ENCODE measurements at places on chromosomes 1 and 21.

DNA sequence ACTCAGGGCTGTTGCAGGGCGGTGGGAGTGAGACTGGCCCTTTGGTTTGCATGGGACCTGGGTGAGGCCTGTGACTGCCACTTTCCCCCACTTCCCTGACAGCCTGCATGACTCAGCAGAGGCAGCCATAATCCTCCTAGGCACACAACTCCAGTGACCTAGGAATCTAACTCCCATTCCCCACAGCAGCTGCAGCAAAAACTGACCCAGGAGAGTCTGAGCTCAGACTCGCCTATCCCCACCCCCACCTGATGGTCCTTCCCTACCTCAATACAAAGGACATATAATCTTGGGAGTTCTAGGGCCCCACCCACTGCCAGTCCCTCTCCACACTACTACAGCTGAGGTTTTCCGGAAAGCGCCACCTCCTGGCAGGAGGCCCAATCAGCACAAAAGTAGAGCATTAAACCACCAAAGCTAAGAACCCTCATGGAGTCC lies 26.7 kb downstream of the NDC1 start:
- DNase-seq = no peak

- DNase-seq = no peak
Measured at GRCh38 chr1:93448983-93449804, 1.3 kb downstream of the FNBP1L start.

- DNase-seq = no peak
Measured at GRCh38 chr1:191350938-191351337, 807.3 kb upstream of the RGS18 start.

- DNase-seq = no peak
Measured at GRCh38 chr21:17416139-17416538, 96.7 kb upstream of the CXADR start.

DNA sequence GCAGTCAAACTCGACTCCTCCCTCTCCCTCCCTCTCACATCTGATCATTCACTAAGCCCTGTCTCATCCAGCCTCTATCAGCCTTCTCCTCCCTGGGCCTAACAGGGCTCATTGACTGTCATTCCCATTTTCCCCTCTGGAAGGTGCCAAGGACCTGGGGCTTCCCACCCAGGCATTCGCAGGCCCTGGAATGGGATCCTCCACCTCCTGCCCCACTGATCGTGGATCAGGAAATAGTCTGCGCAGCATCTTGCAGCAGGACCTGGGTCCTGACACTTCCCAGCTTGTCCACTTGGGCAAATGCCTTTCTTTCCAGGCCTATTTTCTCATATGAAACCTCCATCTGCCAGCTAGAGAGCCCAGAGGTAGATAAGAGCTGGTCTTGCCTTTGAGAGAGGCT lies 71.2 kb upstream of the ZC3H12A start:
- DNase-seq = no peak

DNA sequence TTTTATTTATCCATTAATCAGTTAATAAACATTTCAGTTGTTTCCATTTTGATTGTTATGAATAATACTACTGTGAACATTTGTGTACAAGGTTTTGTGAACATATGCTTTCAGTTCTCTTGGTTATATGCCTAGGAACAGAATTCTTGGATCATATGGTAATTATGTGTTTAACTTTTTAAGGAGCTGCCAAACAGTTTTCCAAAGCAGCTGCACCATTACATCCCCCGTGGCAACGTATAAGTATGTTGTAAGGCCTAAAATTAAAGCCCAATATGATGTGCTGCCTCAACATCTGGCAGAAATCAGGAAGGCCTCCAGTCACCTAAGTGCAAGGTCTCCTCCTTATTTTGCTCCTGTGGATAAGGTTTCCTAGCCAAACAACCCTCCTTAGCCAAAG lies 235.6 kb upstream of the CACYBP start:
- no peak for DNase-seq

- DNase-seq = no peak
Measured at GRCh38 chr1:245337829-245338484, 183.2 kb downstream of the KIF26B start.

DNA sequence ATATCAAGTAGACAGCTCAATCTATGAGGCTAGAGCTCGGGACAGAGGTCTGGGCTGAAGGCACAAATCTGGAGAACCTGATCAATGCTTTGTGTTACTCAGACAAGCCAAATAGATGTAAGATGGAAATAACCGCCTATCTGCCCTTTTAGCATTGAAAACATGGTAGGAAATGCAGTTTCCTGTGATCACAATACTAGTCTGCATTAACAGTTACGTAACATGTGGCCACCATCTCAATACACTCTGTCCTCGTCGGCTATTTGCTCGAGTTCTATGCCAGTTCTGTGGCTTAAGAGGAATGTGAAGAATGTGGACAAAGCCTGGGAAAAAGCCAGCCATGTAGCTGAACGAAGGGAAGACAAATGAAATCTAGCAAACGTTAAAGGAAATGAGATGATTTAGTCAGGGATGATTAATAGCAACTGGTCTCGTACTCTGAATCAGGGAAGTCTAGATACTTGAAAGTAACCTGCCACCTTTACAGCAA lies 73.3 kb downstream of the HSF2BP start:
- DNase-seq = no peak

GRCh38 chr1:220924331-220924970 lies 45.2 kb downstream of the HLX start:
- no peak for DNase-seq

DNA sequence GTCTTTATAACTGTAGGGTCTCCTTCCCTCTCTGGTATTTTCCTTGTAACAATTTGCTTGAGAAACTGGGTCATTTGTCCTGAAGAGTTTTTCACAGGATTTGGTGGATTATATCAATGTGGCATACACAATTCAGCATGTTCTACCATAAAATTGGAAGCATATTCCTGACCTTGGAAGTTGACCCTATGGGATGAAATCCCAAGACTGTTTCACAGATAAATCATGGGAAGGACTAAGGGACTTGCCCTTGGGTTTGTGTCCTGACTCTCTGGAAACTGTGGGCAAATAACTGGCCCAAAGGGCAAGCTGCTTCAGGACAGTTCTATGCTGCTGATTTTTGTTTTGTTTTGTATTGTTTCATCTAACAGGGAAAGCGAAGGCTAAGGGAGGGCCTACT lies 255.6 kb downstream of the TM2D1 start:
- DNase-seq = no peak

DNA sequence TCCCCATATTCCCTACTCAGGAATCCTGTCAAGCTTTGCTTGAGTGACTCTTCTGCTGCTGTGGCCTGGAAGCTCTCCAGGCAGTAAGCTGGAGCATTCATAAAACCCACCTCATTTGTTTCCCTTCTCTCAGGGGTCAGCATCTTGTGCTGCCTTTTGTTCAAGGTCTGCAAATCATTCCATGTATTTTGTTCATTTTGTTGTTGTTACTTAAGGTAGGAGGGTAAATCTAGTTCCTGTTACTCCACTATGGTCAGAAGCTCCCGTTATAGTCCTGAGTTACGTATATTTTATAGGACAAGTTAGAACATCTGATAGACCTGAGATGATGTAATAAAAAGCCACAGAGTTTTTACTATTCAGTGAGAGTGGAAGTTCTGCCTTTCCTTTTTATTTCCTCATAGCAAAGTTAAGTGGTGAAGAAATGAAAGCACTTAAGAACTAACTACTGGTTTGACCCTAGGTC lies 9.9 kb downstream of the SYNJ1 start:
- no peak for DNase-seq

DNA sequence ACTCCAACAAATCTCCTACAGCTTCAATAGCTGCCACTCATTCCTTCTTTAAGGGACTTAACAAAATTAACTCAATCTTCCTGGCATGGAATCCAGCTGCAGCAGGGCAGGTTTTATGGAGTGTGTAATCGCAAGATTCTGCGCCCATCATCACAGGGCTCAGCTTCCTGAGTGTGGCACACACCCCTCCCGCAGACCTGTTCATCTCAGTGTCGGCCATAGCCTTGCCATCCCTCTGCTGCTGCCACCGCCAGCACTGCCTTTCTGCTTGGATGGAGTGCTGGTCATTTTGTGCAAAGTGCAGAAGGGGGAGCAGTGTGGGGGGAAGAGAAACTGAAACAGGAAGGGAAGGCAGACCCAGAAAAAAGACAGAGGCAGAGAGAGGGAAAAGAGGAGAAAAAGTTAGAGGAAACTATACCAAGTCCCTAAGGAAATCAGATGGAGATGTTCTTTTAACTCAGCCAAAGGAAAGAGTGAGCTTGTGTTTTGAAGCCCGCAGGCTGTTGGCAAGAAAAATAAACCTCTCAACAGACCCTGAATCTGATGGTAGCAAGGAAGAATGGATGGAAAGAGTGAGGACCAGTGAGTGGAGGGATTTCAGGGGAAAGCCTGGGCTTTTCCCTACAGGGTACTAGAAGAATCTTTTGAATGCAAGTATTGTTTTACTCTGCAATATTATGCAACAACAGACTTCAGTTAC lies 324.2 kb downstream of the SEC16B start:
- DNase-seq = no peak

DNA sequence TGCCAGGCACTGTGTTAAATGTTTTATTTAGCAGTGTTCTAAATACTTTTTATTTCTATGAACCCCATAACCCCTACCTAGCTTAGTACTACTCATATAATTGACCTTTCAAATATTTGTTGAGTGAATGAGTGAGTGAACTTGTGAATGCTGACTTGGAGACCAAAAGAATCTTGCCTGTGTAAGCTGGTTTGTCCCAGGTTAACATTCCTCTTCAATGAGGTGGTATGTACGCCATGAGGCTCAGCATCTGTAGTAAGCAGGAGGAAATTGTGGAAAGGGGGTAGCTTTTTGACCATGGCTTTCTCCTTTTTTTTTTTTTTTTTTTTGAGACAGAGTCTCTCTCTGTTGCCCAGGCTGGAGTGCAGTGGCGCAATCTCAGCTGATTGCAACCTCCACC lies 14.6 kb downstream of the MED18 start:
- DNase-seq = no peak

- no peak for DNase-seq
Measured at GRCh38 chr1:20729990-20730689, 2.4 kb downstream of the SH2D5 start.

- no peak for DNase-seq
Measured at GRCh38 chr1:147338571-147338970, 96.1 kb downstream of the CHD1L start.

GRCh38 chr1:11622398-11622797 lies 31.8 kb downstream of the FBXO2 start:
- DNase-seq = no peak

GRCh38 chr1:70554341-70554740 lies 143.3 kb downstream of the CTH start:
- DNase-seq = no peak

DNA sequence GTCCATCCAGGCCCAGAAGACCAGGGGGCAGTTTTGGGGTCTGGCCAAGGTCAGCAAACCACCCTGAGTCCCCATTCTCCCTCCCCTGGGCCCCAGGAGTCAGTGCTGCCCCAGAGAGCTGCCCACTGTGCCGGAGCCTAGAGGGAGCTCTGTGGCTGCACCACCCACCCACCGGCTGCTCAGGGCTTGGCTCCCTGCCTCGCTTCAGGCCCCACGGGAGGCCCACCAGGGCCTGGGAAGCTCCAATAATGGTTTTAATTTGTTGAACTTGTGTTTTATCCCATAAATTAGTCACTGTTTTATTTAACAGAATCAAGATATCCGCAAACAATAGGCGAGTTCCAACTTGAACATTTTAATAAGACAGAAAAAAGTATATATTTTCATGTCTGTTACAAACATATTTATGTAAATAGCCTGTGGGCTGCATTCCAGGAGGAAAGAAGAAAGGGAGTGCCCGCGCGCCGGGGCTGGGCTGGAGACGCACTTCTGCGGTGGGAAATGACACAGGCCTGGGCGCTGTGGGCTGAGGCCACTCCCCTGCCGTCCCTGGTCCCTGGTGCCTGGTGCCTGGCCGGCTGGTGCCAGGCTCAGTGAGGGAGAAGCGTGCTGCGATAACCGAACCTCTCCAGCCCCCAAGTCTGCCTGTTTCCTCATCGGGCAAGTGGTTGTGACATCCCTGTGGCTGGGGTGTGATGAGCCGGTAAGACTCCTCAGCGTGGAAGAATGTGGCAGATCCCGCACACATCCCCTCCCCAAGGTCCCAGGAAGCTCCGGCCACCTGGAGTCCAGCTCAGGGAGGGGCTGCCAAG lies 160.5 kb downstream of the PEX14 start:
- DNase-seq = no peak

- DNase-seq = no peak
Measured at GRCh38 chr1:15509586-15509985, 14.4 kb downstream of the CASP9 start.

- no peak for DNase-seq
Measured at GRCh38 chr1:234701737-234702341, 91.9 kb upstream of the IRF2BP2 start.

- DNase-seq = no peak
Measured at GRCh38 chr1:158999316-159000069, 10.2 kb upstream of the IFI16 start.

GRCh38 chr1:154719586-154720327 lies 111.8 kb upstream of the ADAR start:
- no peak for DNase-seq

- no peak for DNase-seq
Measured at GRCh38 chr1:67367370-67368045, 59.8 kb downstream of the IL12RB2 start.

- no peak for DNase-seq
Measured at GRCh38 chr1:72846476-72847278, 564.3 kb upstream of the NEGR1 start.

DNA sequence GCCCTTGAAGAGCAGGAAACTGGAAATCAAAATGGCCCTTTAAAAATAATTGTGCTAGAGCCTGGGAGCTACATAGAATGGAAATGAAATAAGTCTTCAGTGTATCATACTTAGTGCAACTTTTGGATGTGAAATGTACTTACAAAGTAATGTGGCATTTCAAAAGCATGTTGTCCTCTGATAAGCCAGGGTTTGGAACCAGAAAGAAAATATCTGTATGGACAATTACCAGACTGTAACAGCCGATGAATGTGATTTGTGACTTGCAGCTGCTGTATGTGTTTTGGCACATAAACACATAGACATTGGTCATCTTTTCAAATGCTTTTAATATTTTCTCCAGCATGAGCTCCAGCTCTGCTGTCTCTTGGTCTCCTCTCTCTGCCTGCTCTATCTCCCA lies 546.4 kb downstream of the OMA1 start:
- no peak for DNase-seq

- no peak for DNase-seq
Measured at GRCh38 chr1:74857676-74858075, 124.7 kb downstream of the TYW3 start.

GRCh38 chr1:21084111-21084810 lies 92.4 kb downstream of the EIF4G3 start:
- DNase-seq = no peak

GRCh38 chr1:206698011-206698410 lies 13.3 kb downstream of the MAPKAPK2 start:
- no peak for DNase-seq

GRCh38 chr21:14071902-14072734 lies 138.6 kb downstream of the LIPI start:
- DNase-seq = no peak

DNA sequence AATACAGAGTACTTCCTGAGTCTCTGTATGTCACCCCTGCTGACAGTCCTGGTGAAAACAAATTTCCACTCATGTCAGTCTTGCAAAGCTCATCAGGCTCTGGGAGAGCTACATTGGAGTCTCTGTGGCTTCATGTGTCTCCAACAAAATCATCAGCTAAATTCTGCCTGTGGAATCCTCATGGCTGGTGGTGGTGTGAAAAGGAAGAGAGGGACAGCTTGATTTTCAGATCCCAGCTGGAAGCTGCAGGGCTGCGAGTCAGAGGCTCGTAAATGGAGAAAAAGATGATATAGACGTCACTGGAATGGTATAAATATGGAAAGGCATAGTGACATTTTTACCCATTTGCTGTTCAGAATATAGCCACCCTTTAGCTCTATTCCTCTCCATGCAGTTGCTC lies 150.2 kb downstream of the ASTN1 start:
- DNase-seq = no peak
